ENCODE measurements at places on chromosomes 13 and 19.

GRCh38 chr19:7888145-7888825 lies at the start of gene LRRC8E:
Gene LRRC8E, plus strand, starts transcription at chr19:7888510. Its CDS starts 7,094 bp downstream, at chr19:7895604.
- DNase-seq = peak; percentile 56

- no peak for DNase-seq
Measured at GRCh38 chr13:99926014-99926731, 45.4 kb downstream of the ZIC5 start.

DNA sequence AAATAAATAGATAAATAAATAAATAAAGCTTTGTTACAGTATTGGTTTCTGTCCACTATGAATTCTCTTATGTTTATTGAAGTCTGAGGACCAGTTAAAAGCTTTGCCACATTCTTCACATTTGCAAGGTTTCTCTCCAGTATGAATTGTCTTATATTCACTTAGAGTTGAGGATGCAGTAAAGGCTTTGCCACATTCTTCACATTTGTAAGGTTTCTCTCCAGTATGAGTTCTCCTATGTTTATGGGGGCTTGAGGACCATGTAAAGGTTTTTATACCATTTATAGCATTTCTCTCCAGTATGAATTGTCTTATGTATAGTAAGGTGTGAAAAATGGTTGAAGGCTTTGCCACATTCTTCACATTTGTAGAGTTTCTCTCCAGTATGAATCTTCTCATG lies 168.3 kb downstream of the ZNF737 start:
- DNase-seq = no peak

- DNase-seq = no peak
Measured at GRCh38 chr13:99760456-99760855, 211.1 kb downstream of the ZIC5 start.

DNA sequence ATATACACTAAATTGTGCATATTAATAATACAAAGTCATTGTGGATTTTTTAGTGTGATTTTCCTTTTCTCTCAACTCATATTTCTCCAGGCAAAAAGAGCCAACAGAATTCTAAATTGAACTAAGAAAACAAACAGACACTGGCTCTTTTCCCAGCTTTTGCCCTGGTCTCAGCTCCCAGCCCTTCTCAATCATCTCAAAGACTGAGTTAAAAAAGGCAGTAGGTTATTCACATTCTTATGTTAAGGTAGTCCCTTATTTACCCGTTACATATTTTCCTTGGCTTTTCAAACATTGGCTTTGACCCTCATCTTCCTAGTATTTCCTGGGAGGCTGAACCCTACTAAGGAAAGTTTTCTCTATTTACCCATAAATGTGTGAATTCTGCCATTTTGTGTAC lies 753.6 kb downstream of the LIG4 start:
- no peak for DNase-seq

DNA sequence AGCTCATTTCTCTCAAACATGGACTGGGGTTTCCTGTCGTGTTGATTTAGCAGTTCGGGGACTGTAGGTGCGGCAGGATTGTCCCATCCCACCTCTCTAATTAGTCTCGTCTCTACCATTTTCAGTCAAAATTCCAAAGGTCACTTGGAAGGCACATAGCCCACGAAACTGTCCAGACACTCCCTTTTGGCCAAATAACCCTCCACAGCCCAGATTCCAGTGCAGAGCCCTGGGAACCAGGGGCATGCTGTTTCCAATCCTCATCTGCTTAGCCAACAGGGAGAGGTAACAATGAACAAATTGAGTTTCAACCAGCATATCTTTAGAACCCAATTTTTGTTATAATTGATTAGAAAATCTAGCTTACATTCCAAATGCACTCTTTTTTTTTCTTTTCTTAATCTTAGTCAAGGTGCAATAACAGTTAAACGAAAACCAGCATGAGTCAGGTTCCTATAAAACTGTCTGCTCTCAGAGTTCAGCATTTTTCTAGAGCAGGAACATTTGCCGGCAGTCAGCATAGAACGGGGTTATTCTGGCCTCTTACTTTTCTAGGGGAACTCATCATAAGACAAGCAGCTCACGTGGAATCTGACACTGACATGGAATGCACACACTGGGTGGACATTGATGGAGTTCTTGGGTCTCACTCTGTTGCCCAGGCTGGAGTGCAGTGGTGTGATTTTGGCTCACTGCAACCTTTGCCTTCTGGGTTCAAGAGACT lies 14.4 kb upstream of the CEBPA start:
- no peak for DNase-seq

GRCh38 chr19:19276386-19276785 lies 3.3 kb upstream of the TM6SF2 start:
- DNase-seq = no peak

- no peak for DNase-seq
Measured at GRCh38 chr13:72290962-72291681, 424.1 kb upstream of the DACH1 start.

DNA sequence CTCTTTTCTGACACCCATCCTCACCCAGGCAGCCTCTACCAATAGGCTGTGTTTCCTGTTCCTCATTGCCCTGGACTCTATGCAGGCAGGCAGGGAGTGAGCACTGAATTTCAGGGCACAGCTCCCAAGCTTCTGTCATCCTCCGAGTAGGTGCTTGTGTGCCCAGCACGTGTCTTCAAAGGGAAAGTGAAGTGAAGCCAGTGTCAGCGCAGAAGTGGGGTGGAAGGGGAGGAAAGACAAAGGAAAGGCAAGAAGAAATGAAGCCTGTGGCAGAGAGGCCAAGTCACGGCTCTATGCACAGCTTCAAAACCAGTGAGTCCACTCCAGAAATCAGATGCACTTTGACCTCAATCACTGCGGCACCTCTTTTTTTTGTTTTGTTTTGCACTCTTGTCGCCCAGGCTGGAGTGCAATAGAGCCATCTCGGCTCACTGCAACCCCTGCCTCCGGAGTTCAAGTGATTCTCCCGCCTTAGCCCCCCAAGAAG lies 16.9 kb downstream of the CEBPA start:
- DNase-seq = no peak
